ENCODE measurements at places on chromosomes 2 and 18. TPM values are rescaled to one million over a fixed set of nuclear protein-coding genes. Genes with fewer than 3 reads are reported as not detected.

GRCh38 chr2:119439574-119440500 is 8.2 kb downstream of the TMEM37 start:
- no peak for DNase-seq
- no peak overlapping the region for H3K4me3 ChIP-seq
- no peak overlapping the region for H3K27ac ChIP-seq
- no peaks in the 10 kb centered on the region for H3K4me1 ChIP-seq
- peaks cover 2% of the 10 kb centered on the region for H3K27me3 ChIP-seq

DNA sequence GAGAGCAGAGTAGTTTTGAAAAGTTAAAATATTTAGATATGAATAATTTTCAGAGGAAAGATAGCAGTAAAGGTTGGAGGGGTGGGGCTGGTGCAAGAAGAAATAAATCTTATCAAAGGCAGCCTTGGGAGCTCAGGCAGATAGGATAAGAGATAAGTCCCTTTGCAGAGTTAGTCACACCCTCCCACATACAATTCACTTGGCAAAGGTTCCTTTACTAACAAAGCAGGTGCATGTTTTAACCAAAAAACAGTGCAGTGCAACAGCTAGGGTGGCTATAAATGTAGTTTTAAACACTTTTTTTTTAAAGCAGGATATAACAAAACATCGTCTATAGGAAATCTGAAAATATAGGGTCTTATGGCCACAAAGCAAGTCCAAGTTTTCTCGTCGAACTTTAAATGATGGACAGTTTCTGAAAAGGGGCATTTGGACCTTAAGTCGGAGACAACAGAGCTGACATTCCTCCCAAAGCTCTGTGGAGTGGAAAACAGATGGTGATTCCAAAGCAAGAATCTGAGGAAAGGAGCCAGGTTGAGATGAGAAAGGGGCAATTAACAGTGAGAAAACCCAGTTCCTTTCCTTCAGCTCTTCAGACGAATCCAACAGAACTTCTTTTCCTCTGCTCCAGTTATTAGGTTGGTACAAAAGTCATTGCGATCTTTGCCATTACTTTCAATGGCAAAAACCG is 53.0 kb downstream of the EPHA4 start:
- H3K27ac ChIP-seq = no peak overlapping the region
- no peak for DNase-seq
- no peak overlapping the region for H3K4me3 ChIP-seq
- no peaks in the 10 kb centered on the region for H3K36me3 ChIP-seq
- H3K27me3 ChIP-seq = no peaks in the 10 kb centered on the region

GRCh38 chr2:38074764-38075506 is 1.0 kb downstream of the CYP1B1 start:
- H3K27me3 ChIP-seq = peaks cover 45% of the 10 kb centered on the region
- H3K4me3 ChIP-seq = peak overlapping the region; percentile 83
- H3K27ac ChIP-seq = no peak overlapping the region
- H3K4me1 ChIP-seq = peaks cover 20% of the 10 kb centered on the region

DNA sequence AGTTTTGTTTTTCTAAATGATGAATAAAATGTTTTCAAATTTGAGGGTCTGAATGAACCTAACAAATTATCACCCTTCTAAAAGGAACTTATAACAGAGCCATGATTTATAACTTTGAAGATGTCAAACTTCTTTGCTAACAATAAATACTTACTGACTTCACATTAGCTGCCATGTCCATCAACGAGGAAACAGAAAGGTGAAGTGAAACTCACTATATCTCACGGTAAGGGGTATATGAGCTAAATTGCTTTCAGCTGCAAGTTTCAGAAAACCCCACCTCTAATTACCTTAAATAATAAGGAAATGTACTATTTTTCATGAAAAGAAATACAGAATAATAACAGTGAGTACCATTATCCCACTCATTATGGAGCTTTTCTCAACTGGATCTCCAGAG is 350.8 kb upstream of the NT5C1B start:
- H3K4me3 ChIP-seq = no peak overlapping the region
- no peak for DNase-seq
- H3K27me3 ChIP-seq = no peaks in the 10 kb centered on the region
- H3K27ac ChIP-seq = no peak overlapping the region
- no peaks in the 10 kb centered on the region for H3K4me1 ChIP-seq

GRCh38 chr2:212259226-212259625 is 279.4 kb downstream of the ERBB4 start:
- H3K36me3 ChIP-seq = no peaks in the 10 kb centered on the region
- H3K4me1 ChIP-seq = no peaks in the 10 kb centered on the region
- DNase-seq = no peak
- no peak overlapping the region for H3K4me3 ChIP-seq
- no peak overlapping the region for H3K27ac ChIP-seq
- no peaks in the 10 kb centered on the region for H3K27me3 ChIP-seq

DNA sequence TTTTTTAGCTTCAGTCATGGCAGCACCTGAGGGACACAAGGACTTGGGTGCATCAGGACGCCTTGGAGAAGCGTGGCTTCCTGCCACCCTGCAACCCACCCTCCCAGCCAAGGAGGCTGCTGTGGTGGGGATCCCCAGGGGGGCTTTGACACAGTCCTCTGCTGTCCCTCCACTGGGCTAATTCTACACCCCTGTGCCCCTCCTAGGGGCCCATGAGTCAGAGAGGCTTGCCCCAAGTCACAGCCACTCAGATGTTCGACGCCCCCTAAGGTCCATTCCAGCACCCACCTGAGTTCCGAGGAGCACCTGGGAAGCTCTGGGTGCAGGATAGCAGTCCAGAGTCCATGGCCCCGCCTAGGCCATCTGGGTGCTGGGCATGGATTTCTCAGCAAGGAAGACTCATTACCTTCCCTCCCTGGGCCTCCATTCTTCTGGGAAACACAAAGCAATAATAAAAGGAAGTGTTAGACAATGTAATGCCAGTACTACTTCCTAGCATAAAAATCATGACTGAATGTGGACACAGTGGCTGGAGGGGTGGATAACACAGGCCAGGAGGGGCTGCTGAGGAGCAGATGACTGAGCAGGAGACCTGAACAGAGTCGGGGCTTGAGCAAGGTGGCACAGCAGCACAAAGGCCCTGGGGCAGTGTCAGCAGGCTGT is 3.7 kb downstream of the ALPG start:
- H3K4me1 ChIP-seq = peaks cover 6% of the 10 kb centered on the region
- no peak overlapping the region for H3K27ac ChIP-seq
- no peaks in the 10 kb centered on the region for H3K36me3 ChIP-seq
- DNase-seq = no peak
- H3K27me3 ChIP-seq = peaks cover 28% of the 10 kb centered on the region

GRCh38 chr2:29351916-29352591 is 236.8 kb downstream of the CLIP4 start:
- no peak overlapping the region for H3K4me3 ChIP-seq
- H3K4me1 ChIP-seq = no peaks in the 10 kb centered on the region
- no peaks in the 10 kb centered on the region for H3K36me3 ChIP-seq

DNA sequence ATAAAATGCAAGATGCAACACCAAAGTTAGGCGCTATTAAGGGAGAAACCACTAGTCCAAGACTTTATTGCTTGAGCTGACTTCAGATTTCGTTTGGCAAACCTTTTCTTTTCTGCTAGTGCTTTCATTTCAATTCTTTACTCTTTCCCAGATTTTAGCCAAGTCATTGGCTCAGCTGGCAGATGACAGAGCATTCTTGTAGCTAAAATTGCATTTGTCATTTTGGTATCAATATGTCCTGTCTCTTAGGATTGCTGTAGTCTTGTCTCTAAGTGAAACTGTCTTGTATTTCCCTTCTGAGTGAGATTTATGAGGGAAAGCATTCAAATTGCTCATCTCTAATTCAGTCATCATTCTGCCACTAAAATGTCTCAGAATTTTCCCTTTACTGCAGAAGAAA is 335.1 kb downstream of the METTL4 start:
- no peaks in the 10 kb centered on the region for H3K36me3 ChIP-seq
- H3K4me3 ChIP-seq = no peak overlapping the region
- peaks cover 3% of the 10 kb centered on the region for H3K27me3 ChIP-seq
- H3K4me1 ChIP-seq = no peaks in the 10 kb centered on the region
- no peak overlapping the region for H3K27ac ChIP-seq
- no peak for DNase-seq

- no peaks in the 10 kb centered on the region for H3K27me3 ChIP-seq
- peaks cover 19% of the 10 kb centered on the region for H3K4me1 ChIP-seq
- no peak overlapping the region for H3K4me3 ChIP-seq
- no peak for DNase-seq
- H3K27ac ChIP-seq = no peak overlapping the region
These were observed 25.4 kb downstream of the TET3 start for GRCh38 chr2:74010087-74010541.

GRCh38 chr18:51192026-51192425 is 5.5 kb downstream of the MEX3C start:
- H3K4me1 ChIP-seq = peaks cover 55% of the 10 kb centered on the region
- peak overlapping the region; percentile 3 for H3K4me3 ChIP-seq
- H3K27ac ChIP-seq = peak overlapping the region; percentile 70
- no peak for DNase-seq
- peaks cover 11% of the 10 kb centered on the region for H3K36me3 ChIP-seq
- H3K27me3 ChIP-seq = no peaks in the 10 kb centered on the region

DNA sequence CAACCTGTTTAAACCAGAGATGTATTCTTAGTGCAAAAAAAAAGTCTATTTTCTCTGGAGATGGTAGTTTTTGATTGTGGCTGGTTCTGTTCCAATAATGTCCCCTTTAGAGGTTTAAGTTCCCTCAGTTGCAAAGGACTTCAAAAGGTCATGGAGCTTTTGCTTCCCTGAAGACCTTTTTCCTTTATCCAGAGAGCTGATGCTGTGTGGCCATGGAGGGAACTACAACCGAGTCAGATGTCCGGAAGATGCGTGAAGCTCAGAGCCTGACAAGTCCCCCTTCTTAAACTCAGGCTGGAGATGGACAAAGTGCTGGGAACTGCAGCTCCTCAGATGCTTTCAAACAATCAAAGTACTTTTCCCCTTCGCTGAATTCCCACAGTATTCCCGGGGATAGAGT is 176.1 kb downstream of the TMEM18 start:
- H3K4me3 ChIP-seq = no peak overlapping the region
- no peaks in the 10 kb centered on the region for H3K36me3 ChIP-seq
- DNase-seq = no peak
- peaks cover 4% of the 10 kb centered on the region for H3K4me1 ChIP-seq
- no peaks in the 10 kb centered on the region for H3K27me3 ChIP-seq

GRCh38 chr2:15200581-15200980 is 360.6 kb downstream of the NBAS start:
- H3K36me3 ChIP-seq = peaks cover 18% of the 10 kb centered on the region
- no peaks in the 10 kb centered on the region for H3K4me1 ChIP-seq
- H3K4me3 ChIP-seq = no peak overlapping the region
- H3K27ac ChIP-seq = no peak overlapping the region
- no peaks in the 10 kb centered on the region for H3K27me3 ChIP-seq
- no peak for DNase-seq

DNA sequence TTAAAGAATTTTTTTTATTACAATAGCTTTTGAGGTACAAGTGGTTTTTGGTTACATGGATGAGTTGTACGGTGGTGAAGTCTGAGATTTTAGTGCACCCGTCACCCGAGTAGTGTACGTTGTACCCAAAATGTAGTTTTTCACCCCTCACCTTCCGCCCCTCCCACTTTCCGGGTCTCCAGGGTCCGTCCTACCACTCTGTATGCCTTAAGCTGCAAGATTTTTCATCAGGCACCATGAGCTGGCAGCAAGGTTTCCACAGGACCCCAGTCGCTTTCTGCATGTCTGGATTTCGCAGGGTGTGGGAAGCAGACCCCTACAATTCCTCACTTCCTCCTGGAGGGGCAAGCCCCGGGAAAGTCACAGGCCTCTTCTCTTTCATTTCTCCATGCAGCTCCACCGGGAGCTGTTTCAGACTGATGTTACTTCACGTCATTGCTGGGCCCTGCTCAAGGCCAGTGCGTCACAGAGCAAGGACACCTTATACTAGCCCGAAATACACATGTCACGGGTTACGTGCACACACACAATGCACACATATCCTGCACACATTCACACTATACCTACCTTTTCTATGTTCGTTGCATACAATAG is 179.1 kb downstream of the ZFP36L2 start:
- peak; percentile 30 for DNase-seq
- peak overlapping the region; percentile 17 for H3K4me3 ChIP-seq
- peaks cover 29% of the 10 kb centered on the region for H3K4me1 ChIP-seq
- peaks cover 13% of the 10 kb centered on the region for H3K27me3 ChIP-seq
- no peak overlapping the region for H3K27ac ChIP-seq
- no peaks in the 10 kb centered on the region for H3K36me3 ChIP-seq

GRCh38 chr18:54080858-54081257 is 143.6 kb downstream of the MBD2 start:
- no peak overlapping the region for H3K27ac ChIP-seq
- H3K4me1 ChIP-seq = peaks cover under 1% of the 10 kb centered on the region
- peaks cover 4% of the 10 kb centered on the region for H3K36me3 ChIP-seq
- peaks cover 1% of the 10 kb centered on the region for H3K27me3 ChIP-seq
- H3K4me3 ChIP-seq = no peak overlapping the region
- DNase-seq = no peak

- no peak overlapping the region for H3K4me3 ChIP-seq
- DNase-seq = no peak
- no peak overlapping the region for H3K27ac ChIP-seq
- H3K27me3 ChIP-seq = peaks cover 3% of the 10 kb centered on the region
- no peaks in the 10 kb centered on the region for H3K4me1 ChIP-seq
These were observed 45.4 kb downstream of the ARMC9 start for GRCh38 chr2:231243866-231244265.

- no peak for DNase-seq
- H3K4me1 ChIP-seq = no peaks in the 10 kb centered on the region
- H3K36me3 ChIP-seq = no peaks in the 10 kb centered on the region
- no peak overlapping the region for H3K27ac ChIP-seq
- no peak overlapping the region for H3K4me3 ChIP-seq
These were observed 1235.3 kb upstream of the ZEB2 start for GRCh38 chr2:145755019-145755837.

- H3K27me3 ChIP-seq = peaks cover 3% of the 10 kb centered on the region
- H3K4me1 ChIP-seq = peaks cover 4% of the 10 kb centered on the region
- H3K36me3 ChIP-seq = peaks cover 5% of the 10 kb centered on the region
- no peak overlapping the region for H3K27ac ChIP-seq
- H3K4me3 ChIP-seq = no peak overlapping the region
- no peak for DNase-seq
These were observed 10.6 kb upstream of the SNTG2 start for GRCh38 chr2:939936-940601.

- H3K36me3 ChIP-seq = no peaks in the 10 kb centered on the region
- H3K27me3 ChIP-seq = no peaks in the 10 kb centered on the region
- no peak for DNase-seq
- H3K27ac ChIP-seq = no peak overlapping the region
These were observed 57.3 kb downstream of the GULP1 start for GRCh38 chr2:188349019-188349418.

- H3K4me3 ChIP-seq = no peak overlapping the region
- peak; percentile 32 for DNase-seq
- no peaks in the 10 kb centered on the region for H3K4me1 ChIP-seq
- H3K36me3 ChIP-seq = peaks cover 24% of the 10 kb centered on the region
These were observed 19.2 kb downstream of the E2F6 start for GRCh38 chr2:11446733-11447248.

Gene MYO3B
- total RNA-seq = 0.11 TPM

Gene ACMSD
- not detected for total RNA-seq

Gene SNRNP200
- total RNA-seq = 194 TPM

Gene DAW1
- not detected for total RNA-seq

Gene DNER
- not detected for total RNA-seq

Gene HAAO
- total RNA-seq = not detected

Gene FSHR
- not detected for total RNA-seq

Gene TCF23
- total RNA-seq = not detected

Gene ONECUT2
- total RNA-seq = not detected

Gene ACVR1C
- 2.0 TPM for total RNA-seq

Gene SPP2
- total RNA-seq = not detected

All from activated naive CD8-positive, alpha-beta T cell treated with anti-CD3 and anti-CD28 coated beads, Interleukin-2, amount 10 ng/mL, durations not matched to agents 7 days and 5 days (primary cell).